ENCODE measurements at places on chromosomes 5 and 9.

DNA sequence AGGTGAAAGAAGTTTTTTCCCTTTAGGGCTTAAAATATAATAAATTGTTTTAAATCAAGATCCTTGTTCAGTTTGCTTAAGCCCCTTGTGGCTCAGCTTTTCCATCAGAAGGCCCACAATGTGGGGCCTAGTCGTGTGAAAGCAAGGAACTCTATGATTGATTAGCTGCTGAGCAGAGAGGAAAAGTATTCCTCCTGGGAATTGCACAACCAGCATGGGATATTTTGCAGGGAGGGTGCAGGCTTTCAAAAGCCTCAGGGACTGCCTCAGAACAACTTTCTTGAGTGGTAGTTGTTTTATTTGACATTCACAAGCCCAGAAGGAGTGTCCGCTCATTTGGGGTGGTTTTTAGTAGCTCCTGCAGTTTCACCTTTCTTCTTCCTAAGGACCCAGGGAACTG is 19.8 kb downstream of the TTC23L start:
- DNase-seq = no peak

- no peak for DNase-seq
Measured at GRCh38 chr5:27494887-27495286, 456.5 kb upstream of the CDH9 start.

- no peak for DNase-seq
Measured at GRCh38 chr9:73553295-73553694, 401.6 kb downstream of the ANXA1 start.

DNA sequence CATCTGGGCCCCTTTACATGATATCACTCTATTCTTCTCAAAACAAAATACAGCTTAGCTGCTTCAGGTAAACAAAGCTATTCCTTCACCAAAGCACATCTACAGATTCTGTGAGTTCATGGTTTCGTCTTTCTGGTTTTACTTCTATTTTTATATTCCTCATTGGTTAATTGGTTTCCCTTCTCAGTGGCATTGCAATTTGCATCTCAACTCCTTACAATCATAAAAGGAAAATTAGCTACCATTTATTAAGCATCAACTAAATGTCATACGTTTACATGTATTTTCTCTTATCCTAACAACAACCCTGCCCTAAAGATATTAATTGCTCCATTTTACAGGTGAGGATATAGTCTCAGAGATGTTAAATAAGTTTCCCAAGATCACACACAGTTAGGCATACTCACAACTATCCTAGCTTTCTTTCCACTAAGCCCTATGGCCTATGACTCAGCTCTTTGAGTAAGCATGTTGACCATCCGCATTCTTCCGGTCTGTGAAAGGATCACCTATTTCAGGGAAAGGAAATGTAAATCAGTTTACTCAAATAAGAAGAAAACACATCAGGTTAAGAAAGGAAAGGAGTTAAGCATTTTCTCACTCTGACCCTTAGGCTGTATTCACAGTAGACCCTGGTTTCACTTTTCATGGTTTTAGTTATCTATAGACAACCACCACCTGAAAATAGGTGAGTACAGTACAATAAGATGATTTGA is 146.1 kb downstream of the CAAP1 start:
- DNase-seq = no peak

DNA sequence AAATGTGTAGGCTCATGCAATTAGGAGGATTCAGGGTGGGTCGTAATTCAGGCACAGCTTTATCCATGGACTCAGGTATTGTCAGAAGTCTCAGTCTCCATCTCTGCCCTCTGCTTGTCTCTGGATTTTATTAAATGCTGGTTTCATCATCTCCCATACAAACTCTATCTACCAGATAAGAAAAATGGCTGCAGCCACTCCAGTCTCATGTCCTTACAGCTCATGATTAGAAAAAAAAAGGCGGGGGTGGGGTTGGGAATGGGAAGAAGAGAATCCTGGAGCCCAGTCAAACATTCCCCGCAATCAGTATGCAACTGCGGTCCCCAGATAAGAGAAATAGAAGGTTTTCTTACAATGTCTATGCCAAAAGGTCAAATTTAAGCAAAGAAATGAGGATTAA is 7.6 kb upstream of the FBXO38 start:
- no peak for DNase-seq

DNA sequence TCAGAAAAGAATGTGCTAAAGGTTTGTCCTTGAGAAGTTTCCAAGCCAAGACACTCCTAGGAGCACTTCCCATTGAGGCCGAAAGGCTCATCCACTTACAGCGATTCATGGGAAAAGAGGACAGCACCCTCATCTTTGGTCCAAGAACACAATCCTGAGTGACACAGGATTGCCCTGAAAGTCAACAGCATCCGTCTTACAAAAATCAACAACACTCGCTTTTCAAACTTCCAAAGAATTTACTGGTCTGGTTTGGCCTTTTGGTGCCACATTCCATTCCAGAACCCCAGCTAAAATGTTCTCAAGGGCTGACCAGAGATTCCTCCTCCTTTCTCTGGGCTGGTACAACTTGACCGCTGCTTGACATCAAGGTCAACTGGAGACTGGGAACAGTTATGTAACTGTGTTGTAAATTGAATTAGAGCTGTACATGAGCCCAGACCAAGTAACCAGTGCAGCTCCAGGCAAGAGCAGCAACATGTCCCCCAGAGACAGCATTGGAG is 415.8 kb upstream of the PIK3R1 start:
- no peak for DNase-seq

DNA sequence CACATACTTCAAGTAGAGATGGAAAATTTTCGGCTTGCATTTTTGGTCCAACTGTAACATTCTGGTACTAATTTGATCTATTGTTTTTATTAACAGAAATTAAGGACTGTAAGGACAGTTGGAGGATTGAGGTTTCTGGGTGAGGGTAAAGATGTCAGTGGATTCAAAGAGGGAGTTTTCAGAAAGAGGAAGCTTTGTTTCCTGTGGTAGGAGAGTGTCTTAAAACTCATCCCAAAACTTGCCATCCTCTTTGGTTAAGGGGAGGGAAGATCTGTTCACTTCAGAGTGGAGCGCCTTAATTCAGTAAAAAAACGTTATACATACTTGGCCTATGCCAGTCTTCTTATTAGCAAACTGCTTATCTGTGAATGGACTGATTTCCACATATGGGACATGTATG is 13.8 kb downstream of the CNTRL start:
- no peak for DNase-seq

DNA sequence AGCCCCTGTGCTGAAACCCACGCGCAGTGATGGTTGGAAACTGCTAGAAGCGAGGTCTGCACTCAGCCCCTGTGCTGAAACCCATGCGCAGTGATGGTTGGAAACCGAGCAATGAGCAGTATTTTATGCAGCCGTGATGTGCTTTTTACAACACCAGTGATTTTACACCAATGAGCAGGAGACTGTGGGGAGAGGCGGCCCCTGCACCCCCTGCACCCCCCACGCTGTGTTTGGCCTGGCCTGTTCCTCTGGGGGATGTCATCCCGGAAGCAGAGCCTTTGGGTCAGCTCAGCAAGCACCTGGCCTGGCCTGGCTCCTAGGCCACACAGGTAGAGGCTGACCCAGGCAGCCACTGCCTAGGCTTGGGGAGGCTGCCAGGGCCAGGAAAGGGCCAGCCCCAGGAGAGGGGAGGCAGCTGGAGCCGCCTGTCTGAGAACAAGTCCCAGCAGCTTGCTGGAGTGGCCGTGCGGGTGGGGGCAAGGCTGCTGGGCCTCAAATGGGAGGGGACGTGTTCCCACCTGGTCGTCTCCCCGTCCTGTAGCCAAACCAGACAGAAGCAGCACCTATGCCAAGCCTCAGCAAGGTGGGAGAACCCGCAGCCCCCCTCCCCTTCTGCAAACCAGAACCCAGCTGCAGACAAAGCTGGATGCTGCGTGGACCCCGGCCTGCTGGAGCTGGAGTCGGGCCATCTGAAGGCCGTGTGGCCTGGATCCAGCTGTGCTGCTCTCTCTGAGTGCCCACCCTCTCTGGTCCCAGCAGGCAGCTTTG is 46.8 kb downstream of the DBH start:
- no peak for DNase-seq

DNA sequence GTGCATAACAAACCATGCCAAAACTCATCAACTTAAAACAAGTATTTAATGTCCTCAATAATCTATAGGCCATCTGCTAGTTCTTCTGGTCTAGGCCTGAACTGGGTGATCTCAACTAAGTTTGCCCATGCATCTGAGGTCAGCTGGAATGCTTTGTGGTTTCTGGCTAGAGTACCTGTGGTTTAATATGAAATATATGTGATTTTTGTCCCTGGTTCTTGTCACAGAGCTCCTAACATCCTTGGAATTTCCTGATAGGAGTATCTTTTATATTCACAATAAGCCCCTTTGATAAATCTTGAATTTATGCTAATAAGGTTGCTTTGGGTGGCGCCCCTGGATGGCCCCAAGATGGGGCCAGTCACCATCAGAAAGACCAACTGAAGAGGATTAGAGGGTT is 535.9 kb downstream of the DNAH5 start:
- no peak for DNase-seq

GRCh38 chr9:38620483-38621433 is at the start of gene ANKRD18A:
Gene ANKRD18A, minus strand, starts transcription at chr9:38620596. Its CDS starts 311 bp downstream, at chr9:38620285.
- DNase-seq = no peak

DNA sequence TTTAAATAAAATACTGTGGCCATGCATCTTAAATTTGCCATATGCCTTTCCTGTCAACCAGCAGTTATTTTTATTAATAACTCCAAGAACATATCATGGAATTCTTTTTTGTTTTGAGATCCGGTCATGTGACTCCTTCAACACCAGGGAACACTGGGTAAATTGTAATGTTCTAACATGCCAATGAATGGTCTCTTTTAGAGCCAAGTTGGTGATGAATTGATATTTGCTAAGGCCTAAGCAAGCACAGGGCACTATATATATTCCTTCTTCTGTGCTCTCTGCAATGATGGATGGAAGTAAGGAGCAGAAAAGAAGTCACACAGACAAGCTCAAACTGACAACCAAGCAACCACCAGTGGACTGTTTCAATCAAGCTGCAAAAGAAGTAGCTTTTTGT is 124.0 kb downstream of the EFNA5 start:
- DNase-seq = no peak

GRCh38 chr5:135135530-135136226 is 101.7 kb upstream of the PITX1 start:
- no peak for DNase-seq

- DNase-seq = no peak
Measured at GRCh38 chr5:18720002-18720401, 1085.7 kb downstream of the TAF11L14 start.

GRCh38 chr5:122532035-122532434 is 220.0 kb downstream of the SNCAIP start:
- DNase-seq = no peak

GRCh38 chr5:83889971-83890745 is 169.5 kb upstream of the HAPLN1 start:
- no peak for DNase-seq

GRCh38 chr5:173323799-173324114 is 4.5 kb downstream of the STC2 start:
- DNase-seq = no peak

GRCh38 chr5:39314591-39314990 is 49.7 kb downstream of the C9 start:
- no peak for DNase-seq

GRCh38 chr5:65971643-65972042 is 45.3 kb downstream of the ERBIN start:
- DNase-seq = no peak

DNA sequence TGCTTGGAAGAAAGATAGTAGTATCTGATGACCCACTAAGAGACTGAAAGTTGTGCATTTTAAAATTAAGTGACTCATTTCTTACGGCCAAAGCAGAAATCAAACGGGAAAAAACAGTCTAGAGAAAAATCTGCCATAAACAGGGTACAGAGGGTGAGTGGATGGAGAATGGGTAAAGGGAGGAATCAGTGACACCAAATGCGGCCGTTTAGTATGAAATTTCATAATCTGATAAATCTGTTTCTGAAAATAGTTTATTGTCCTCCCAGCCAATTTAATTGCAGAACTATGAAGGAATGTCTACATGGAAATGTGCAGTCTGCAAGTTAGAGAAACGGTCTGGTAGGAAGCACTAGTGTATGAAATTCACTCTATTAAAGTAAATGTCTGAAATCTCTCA is 39.5 kb downstream of the ADAMTS12 start:
- no peak for DNase-seq

DNA sequence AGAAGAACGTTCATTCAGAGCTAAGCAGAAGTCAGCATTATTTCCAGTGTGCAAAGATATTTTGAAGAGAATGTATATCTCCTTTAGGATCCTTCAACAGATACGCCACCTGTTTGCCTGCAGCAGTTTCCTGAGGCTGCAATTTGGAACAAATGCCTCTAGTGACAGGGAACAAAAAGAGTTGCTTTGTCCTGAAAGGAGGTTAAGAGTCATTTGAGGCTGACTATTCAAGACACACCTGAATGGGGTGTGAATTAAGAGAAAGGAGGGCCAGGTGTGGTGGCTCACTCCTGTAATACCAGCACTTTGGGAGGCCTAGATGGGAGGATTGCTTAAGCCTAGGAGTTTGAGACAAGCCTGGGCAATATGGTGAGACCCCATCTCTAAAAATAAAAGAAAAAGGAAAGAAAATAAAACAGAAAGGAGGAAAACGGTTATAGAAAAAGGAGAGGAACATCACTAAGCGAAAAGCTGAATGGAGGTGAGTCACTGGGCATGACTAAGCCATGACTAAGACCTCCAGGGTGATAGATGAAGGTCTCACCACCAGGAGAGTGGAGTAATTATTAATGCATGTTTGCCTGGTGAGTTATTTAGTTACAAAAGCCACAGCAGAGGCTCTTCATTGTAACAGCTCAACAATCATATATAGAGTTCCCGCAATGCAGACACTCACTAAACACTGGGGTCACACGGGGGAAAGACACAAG is 255.2 kb upstream of the TNC start:
- no peak for DNase-seq

GRCh38 chr5:62828742-62829603 is 250.4 kb downstream of the LRRC70 start:
- DNase-seq = no peak

- DNase-seq = no peak
Measured at GRCh38 chr5:106019261-106019660, 1651.5 kb downstream of the EFNA5 start.

GRCh38 chr5:156497804-156498208 is 170.8 kb downstream of the SGCD start:
- DNase-seq = no peak

DNA sequence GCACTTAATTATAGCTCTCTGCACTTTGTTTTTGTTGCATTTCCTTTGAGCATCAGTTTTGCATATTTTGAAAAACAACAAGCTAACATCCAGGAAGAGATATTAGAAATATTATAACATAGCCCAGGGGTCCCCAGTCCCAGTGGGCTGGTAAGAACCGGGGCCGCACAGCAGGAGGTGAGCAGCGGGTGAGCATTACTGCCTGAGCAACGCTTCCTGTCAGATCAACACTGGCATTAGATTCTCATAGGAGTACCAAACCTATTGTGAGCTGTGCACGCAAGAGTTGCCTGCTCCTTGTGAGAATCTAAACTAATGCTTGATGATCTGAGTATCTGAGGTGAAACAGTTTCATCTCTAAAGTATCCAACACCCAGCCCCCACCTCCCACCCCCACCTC is 675.9 kb upstream of the ZNF608 start:
- no peak for DNase-seq

Data from SK-N-MC (cell line).